Sciatic nerve (tissue), 2 donors: ENCODE measurements at places on chromosomes 7 and 10.

DNA sequence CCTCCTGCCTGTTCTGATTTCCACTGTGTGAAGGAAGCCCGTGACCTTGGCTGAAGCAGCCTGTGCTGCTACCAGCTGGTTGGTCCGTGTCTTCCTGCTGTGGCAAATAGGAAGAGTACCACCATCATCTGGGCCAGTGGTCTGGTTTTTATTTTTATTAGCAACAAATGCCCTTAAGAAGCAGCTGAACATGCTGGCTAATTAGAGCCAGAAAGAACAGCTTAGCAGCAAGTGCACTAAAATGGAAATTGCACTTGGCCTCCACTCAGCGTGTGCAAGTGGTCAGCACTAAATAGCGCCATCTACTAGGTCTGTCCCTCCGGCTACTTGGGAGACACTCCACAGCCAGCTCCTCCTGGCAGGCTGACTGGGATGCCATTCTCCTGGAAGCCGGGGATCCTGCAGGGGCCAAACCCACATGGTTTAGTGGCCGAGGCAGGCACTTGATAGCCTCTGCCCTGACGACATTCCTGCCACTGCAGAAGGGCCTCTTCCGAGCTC is 690.3 kb upstream of the FOXK1 start:
- no peak for DNase-seq

GRCh38 chr10:98795467-98795866 is 348.7 kb upstream of the HPS1 start:
- DNase-seq, result no peak

GRCh38 chr7:11833431-11833830 is 1.4 kb upstream of the THSD7A start:
- DNase-seq, result no peak

GRCh38 chr7:44978511-44979366 is at the start of gene MYO1G:
Gene MYO1G (minus strand): TSS chr7:44979015. CDS start chr7:44978961, 54 bp downstream.
- DNase-seq, result no peak

GRCh38 chr10:114220281-114220680 is 18.8 kb upstream of the VWA2 start:
- DNase-seq, result no peak

GRCh38 chr10:128416231-128416630 is 290.0 kb upstream of the MKI67 start:
- DNase-seq, result no peak

- no peak for DNase-seq
Measured at GRCh38 chr7:146982482-146982881, 865.9 kb downstream of the CNTNAP2 start.

DNA sequence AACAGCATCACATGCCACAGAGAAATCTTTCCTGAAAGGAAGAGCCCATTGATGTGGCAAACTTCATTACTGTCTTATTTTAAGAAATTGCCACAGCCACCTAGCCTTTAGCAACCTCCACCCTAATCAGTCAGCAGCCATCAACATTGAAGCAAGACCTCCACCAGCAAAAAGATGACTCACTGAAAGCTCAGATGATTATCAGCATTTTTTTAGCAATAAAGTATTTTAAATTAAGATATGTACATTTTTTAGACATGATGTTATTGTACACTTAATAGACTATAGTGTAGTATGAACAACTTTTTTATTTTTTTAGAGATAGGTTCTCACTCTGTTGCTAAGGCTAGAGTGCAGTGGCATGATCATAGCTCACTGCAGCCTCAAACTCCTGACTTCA is 14.8 kb downstream of the STEAP1B start:
- no peak for DNase-seq

DNA sequence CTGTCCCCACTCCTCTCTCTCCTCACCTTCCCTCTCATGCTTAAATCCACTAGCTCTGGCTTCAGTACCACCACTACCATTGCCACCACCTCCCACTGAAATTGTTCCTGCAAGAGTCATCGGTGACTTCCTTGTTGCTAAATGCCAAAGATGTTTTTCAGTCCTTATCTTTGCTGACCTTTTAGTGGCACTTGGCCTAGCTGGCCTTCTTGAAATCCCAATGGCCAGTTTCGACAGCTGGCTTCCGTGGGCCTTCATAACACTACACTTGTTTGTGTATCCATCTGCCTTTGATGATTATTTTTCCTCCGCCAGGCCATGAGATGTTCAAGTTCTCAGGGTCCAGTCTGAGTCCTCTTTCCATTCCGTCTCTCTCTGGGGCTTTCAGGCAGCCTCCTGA is 118.2 kb upstream of the NANOS1 start:
- no peak for DNase-seq

- DNase-seq, result no peak
Measured at GRCh38 chr10:72455889-72456595, 101.3 kb upstream of the DNAJB12 start.

GRCh38 chr10:26488344-26488743 is 50.2 kb downstream of the APBB1IP start:
- no peak for DNase-seq

DNA sequence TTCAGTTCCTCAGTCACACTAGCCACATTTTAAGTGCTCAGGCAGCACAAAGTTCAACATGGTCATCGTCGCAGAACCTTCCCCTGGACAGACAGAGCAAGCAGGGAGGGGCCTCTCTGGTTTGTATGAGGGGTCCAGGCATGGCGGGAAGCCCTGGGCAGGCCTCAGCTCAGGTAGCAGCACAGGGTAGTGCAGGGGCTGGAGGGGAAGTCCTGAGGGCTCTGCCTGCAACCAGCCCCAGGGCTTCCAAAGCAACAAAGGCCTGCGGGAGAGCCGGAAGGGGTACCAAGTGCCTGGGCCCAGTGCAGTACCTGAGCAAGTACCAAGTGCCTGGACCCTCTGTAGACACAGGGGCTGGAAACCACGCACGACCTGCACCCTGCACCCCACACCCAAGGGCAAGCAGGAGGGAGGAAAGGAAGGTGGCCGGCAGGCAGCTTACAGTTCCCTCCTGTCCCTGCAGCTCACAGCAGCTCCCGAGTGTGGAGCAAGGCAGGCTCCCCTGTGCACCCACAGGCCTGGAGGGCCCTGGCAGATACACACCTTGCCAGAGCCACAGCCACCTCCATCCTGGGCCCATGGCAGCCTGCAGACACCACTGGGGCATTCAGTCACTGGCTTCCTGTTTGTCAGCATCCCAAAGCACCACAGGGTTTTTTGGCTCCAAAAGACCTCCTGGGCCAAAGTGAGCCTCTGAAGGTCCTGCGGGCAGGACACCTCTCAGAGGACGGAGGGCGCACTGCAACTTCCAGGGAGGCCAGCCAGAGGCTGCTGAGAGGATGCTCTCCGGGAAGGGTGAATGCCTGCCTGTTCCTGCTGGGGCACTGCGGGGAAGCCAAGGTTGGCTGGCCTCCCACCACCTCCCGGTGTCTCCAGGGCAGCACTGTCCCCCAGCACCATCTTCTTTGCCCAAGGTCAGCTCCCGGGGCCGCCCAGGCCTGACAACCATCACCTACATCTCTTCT is 6.5 kb upstream of the RET start:
- DNase-seq, result no peak

DNA sequence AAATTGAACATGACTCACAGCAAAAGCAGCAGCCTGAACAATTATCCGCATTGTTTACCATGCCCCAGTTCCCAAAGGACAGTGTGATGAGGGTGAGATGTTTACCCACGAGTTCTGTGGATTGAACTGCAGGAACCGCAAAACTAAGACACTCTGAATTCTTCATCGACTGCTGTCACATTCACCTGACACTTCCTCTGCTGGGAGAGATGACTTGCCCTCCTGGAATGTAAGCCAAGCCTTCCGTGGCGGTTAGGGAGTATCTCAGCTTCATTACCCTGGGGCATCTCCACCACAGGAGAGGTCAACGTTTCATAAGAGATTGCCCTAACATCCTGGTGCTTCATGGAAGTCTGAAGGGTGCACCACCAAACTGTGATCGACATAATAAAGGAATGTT is 374.6 kb upstream of the ADARB2 start:
- DNase-seq, result no peak

DNA sequence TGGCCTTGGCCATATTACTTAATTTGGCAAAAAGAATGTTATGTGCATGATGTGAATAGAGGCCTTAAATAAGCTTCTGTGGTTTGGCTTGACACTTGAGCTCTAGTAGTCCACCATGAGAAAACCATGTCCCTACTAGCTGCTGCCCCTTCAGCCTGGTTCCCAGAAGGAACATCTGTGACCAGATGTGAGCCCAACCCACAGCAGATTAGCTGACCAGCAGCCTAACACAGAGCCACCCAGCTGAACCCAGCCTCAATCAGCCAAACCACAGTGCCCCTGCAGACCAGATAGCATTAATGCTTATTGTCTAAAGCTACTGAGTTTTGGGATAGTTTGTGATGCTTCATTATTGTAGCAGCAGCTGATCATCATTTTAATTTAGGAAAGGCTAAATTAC is 16.6 kb downstream of the JAZF1 start:
- no peak for DNase-seq

DNA sequence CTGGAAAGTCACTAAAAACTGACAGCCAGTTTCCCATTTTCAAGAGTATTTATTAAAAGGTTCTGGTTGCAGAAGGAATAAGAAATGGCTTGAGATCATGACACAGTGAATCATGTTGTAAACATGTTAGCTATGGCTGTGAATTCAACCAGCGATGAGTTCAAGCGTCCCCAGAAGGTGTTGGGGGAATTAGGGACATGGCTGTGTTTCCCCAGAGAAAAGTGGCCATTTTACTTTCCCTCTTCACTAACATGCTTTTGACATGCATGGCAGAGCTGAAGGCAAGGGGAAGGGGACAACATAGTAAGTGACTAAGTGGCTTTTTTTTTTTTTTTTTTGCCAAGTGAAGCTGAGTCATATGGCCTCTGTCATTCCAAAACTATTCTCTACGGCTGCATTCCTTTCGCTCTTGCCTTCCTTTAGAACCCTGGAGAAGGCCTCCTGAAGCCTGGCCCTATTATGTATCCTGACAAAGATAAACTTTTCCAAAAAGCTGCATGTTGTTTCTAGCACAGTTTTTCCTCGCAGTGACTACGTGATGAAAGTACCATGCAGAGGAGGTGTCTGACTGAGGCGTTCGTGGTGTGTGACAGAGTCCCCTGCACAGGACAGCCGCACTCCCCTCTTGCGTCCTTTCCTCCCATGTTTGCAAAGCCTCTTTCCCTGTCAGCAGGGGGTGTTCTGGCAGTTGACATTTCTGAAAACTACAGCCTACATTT is 46.9 kb downstream of the EGFR start:
- no peak for DNase-seq

- DNase-seq, result no peak
Measured at GRCh38 chr10:32295027-32295426, 51.9 kb downstream of the EPC1 start.

DNA sequence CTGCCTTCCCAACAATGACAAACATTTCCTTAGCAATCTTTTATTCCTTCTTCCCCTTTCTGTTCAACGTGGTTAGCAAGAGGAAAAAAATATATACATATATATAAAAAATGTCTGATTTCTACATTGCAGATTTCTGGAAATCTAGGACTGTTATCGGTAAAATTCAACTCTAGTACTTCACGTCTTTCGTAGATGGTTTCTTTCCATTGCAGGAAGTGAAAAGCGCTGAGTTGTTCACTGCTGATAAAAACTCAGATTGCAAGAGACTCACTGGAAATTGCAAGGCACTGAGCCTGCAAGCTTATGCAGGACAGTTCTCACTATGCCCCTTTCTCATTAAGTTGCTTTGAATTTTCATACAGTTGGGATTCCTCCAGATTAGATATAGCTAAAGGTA is 23.9 kb downstream of the KIN start:
- no peak for DNase-seq

- no peak for DNase-seq
Measured at GRCh38 chr7:39333701-39334100, 232.5 kb upstream of the YAE1 start.

GRCh38 chr10:116961406-116962251 is 43.4 kb downstream of the SHTN1 start:
- DNase-seq, result no peak

DNA sequence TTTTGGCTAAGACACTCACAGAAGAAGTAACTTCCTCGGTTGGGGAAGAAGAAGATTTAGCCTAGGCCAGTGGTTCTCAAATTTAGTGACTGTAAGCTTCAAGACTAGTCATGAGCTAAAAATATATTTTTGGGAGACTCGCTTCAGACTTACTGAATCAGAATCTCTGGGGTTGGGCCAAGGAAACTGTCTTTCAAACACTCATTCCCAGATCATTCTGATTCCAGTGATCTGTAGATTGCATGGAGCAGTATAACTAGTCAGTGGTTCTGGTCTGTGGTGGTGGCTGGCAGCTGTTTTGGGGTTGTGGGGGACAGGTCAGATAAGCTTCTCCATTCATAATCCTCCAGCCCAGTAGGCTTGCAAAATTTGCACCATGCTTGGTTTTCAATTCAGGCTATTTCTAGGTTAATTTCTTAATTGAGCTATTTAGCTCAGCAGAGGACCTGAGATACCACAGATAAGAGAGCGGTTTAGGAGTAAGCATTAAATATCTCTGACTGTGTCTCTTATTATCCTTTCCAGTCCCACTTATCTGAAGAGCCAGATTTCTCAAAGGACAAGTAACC is 3.8 kb upstream of the KAT6B start:
- DNase-seq, result no peak

GRCh38 chr10:97140049-97140846 is 45.5 kb downstream of the SLIT1 start:
- DNase-seq, result no peak

GRCh38 chr7:35268953-35269352 is 15.1 kb upstream of the TBX20 start:
- DNase-seq, result no peak

GRCh38 chr7:70384024-70384423 is 747.9 kb upstream of the GALNT17 start:
- DNase-seq, result no peak

GRCh38 chr7:94397722-94398121 is 3.0 kb downstream of the COL1A2 start:
- DNase-seq, result no peak

DNA sequence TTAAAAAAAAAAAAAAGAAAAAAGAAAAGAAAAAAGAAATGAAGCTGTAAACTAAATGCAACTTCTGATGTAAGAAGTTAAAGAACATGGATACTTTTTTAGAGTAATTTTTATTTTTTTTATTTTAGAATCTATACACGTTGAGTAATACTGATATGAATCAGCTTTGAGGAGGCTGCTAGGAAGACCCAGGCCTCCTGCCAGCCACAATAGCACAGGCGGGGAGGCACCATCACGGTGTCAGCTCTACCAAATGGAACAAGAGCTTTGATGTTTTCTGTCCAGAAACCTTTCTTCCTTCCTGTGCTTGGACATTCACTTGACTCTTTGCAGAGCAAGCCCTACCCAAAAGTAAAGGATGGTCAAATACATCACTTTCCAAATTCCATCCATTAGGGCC is 45.3 kb upstream of the EGR2 start:
- no peak for DNase-seq

GRCh38 chr10:106765241-106765754 is 399.2 kb downstream of the SORCS1 start:
- no peak for DNase-seq
